SW 1271 (cell line): ENCODE measurements at places on chromosomes 1 and 21.

DNA sequence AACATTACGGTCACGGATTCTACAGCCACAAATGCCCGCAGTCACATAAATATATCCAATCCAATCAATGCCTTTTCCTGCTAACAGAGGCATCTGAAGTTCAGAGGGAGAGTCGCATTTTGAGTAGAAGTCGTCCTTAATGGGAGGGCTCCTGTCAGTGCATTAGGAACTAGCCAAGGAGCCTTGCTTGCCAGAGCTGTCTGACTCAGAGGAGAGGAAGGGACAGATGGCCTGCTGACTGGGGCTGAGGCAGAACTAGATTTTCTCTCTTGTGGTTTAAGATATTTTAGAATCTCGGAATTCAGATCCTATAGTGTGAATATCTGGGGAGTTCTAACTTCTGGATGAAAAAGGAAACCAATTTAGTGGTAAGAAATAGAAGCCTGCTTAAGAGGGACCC is 10.6 kb downstream of the XKR8 start:
- no peak for DNase-seq

DNA sequence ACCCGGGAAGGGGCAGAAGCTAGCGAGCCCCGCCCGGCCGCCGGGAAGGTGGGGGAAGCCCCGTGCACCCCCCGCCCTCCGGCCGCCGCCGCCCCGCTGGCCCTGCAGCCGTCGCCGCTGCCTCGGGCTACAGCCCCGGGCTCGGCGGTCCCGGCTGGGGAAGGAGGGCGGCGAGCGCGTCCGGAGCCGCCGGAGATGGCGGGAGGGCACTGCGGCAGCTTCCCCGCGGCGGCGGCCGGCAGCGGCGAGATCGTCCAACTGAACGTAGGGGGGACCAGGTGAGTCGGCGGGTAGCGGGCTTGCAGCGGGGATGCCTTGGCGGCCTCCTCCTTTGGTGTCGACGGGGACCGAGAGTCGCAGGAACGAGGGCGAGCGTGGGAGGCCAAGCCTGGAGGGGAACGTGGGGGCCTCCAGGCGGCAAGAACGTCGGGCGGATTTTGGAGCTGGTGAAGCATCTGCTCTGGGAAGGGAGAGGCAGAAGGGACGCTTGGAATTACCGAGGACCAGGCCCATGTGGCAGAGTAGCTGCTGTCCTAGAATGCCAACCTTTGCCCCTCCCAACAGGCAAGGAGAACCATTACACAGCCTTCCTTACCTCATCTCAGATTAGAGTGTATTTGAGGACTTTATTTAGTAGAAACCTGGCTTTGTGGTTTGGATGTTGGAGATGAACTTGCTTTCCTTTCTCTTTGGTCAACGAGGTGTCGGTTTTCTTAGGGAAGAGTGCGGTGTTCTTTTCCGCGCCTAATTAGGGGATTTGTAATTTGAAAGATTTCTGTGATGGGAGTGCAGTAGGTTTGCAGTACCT is 591 bp downstream of the KCTD3 start:
- peak; percentile 48 for DNase-seq

- no peak for DNase-seq
Measured at GRCh38 chr1:240342251-240342625, 250.6 kb downstream of the FMN2 start.

- DNase-seq = no peak
Measured at GRCh38 chr1:58997060-58997411, 213.2 kb upstream of the JUN start.

DNA sequence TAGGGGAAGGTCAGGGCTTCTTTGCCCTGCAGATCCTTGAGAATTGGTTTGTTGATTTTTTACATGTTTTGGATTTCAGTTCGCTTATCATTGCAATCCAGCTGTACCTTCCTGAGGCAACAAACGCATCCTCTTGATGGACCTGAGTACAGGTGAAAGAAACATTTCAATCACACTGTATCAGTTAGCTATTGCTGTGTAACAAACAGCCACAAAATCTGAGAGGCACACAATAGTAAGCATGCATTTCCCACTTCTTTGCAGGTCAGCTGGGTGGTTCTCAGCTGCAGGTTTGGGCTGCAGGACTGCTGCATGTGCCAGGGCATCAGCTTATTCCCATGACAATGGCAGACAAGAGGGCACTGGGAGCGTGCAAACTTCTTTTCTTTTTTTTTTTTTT is 586.4 kb downstream of the MATN1 start:
- no peak for DNase-seq

GRCh38 chr1:33327587-33328325 is 6.9 kb upstream of the A3GALT2 start:
- no peak for DNase-seq

- DNase-seq = no peak
Measured at GRCh38 chr1:161223805-161224694, 622 bp upstream of the APOA2 start.

DNA sequence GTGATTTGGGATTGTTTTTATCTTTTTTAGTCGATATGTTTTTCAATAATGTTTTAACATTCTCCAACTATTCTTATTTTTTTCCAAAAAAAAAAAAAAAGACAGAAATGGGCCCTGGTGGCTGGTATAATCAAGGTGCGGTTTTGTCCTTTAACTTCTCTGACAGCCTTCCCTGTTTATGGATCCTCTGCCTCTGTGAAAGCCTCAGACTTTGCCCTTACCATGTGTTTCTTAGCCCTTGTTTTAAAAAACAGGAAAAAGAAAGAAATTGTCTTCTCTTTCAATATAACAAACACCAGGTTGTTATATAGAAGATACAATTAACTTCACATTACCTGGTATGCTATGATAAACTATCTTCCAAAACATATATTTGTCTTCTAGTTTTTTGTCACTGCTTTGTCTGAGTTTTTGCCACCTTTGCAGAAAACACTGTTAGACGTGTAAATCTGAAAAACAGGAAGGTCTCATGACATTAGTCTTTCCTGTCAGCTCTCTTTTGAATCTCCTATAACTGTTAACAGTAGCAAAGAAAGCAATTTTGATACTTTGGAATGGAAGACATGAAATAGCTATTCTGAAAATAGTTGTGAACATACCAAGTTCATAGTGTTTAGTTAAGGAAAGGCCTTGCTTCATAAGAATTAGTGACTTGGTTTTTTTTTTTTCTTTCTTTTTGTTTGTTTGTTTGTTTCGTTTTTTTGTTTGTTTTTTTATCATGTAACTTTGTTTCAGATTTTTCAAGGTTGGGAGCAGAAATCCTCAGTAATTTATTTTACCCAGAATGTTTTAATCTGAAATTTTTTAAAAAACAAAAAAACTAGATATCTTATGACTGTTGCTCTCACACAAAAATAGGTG is 31.7 kb upstream of the CACYBP start:
- DNase-seq = no peak

DNA sequence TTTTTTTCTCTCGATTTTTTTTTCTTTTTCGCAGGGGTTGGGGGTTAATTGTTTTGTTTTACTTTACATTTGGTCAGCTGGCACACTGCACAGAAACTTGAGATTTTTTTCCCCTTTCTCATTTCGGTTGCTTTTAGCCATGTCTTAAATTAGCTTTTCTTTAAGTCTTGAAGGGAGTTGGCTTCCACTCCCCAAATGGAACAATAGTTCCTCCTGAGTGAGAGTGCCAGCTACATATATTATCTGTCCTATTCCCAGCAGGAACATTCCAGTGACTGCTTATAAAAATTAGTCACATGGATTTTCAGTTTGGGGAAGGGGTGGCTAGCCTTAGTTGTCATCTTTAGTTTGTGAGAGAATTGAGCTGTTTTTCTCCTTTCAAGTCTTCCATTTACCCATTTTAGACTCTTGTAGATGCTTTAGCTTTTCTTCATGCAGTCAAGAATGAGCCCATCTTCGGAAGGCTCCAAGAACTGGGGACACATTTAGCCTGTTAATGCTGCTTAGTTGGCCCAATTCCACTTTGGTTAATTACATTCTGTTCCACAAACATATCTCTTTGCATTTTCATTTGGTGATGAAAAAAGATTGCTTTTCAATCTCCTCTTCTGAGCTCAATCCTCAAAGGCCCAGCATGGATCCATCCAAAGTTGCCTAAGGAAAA is 510.1 kb upstream of the CXADR start:
- no peak for DNase-seq

GRCh38 chr1:17688217-17688810 is 66.8 kb upstream of the ACTL8 start:
- no peak for DNase-seq

GRCh38 chr1:226574591-226575435 is 26.2 kb downstream of the STUM start:
- no peak for DNase-seq

DNA sequence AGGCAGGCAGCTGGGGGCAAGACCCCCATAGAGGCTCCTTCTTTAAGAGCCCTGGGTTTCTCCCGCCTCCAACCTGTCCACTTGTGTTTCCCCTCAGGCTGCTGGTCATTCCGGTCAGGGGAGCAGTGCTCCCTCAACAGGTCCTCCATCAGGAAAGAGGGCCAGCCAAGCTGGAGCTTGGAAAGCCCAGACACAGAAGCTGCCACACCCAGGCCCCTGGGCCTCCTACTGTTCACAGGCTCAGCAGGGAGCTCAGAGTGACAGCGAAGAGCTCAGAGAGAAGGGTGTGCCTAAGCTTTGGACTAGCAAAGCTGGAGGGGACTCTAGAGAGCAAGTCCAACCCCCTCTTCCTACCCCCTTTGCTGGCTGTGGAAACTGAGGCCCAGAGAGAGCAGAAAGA is 10.3 kb upstream of the CDCP2 start:
- DNase-seq = no peak

DNA sequence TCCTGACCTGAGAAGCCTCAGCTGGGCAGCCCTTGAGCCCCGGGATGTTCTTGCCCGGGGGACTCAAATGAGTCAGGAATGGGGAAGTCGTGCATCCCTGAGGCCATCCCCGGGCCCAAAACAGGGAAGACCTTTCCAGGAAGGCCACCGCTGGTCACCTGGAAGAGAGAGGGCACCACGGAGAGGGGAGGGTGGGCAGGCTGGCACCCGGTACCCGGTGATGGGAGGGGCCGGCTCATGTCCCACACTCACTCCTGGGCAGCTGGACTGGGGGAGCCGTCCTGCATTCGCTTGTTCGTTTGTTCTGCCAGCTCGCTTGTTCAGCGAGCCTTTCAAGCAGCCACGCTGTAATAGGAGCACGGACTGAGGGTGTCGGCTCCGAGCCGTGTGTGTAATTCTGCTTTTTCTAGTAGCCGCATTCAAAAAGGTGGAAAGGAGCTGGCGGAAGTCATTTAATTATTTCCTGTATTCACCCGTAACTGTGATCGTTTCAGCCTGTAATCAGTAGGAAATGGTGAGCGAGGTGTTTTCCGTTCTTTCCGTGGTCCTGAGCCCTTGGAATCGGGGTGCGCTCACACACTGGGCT is 48.4 kb upstream of the CCDC27 start:
- no peak for DNase-seq

DNA sequence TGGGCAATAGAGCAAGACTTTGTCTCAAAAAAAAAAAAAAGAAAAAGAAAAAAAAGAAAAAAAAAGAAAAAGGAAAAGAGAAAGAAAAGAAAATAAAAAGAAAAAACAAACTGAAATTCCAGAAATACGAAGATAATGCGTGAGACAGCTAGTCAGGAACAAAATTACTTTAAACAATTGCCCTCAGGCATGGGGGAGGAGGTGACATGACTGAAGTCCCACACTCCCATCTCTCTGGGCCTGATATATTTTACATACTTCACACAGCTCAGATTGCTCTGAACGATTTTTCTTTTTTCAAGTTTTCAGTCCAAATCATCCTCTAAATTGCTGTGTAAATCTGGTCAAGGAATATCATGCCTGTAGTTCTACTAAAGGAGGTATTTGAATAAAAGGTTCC is 409.5 kb upstream of the DEPDC1 start:
- no peak for DNase-seq

GRCh38 chr1:86507935-86508582 is 38.8 kb upstream of the CLCA4 start:
- no peak for DNase-seq

DNA sequence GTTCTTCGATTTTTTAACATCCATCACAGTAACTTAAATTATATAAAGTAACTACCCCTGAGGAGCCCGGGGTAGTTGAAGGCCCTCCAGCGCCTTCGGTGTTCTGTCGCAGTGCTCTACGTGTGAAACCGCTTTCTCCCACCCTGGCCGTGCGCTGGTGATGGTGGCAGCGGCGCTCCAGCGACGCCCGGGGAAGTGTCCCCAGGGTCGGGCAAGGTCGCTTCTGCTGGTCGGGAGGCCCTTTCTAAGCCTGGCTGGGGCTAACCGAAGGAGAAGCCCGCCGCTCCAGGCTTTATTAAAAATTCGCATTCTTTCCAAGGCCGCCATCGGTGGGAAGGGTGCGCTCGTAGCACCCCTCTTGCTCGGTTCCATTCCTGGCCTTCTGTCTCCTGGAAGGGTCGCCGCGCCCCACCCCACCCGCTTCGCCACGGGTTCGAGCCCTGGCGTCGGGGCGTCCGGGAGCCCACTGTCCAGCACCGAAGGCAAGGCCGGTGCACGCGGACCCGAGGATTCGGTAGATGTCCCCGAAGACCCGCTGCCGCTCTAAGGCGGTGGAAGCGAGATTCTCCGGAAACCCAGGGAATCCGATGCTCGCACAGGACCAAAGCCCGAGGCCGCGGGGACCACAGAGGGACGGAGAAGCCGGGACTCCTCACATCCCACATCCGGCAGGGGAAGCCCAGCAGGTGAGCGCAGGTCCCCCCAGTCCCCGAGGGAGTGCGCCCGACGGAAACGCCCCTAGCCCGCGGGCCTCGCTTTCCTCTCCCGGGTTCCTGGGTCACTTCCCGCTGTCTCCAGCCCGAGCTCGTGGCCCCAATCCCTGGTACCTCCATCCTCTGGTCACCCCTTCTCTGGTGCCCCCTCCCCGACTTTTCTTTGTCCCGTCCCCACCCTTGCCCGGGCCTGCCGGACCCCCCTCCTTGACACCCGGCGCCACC is 685 bp upstream of the RIPPLY3 start:
- no peak for DNase-seq

DNA sequence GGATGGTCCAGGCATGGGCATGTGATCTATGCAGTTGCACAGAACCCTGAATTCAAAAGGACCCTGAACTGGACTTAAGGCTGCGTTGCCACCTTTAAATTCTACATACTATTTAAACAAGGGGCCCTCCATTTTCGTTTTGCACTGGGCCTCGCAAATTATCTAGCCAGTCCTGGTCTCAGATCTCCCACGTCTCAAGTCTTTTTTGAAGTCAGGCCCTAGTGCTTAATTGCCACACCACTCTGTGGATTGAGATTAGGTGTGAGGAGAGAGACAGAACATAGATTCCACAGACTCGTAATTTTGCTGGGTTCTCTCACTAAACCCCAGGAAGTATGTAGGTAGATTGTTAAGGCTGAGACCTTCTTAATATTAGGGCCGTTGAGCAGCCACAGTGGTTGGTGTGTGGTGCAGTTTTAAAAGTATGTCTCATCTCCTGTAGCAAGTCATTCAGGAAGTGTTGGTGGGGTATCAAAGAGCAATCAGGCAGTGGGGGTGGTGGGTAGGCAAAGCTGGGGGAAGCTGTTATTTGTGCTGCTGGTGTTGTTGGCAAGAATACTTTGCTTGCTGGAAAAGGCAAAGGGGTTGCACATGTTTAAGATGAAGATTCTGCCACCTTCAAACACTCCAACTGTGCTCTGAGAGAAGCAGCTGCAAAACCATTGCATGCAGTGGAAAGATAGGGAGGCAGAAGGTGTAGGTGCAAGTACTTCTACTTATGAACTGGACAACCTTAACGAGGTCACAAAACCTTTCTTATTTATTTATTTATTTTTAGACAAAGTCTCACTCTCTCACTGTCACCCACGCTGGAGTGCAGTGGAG is 11.2 kb downstream of the CD84 start:
- no peak for DNase-seq
